ENCODE measurements at places on chromosomes 16 and 17. TPM values are rescaled to one million over a fixed set of nuclear protein-coding genes. Genes with fewer than 3 reads are reported as not detected.

The PYDC1 gene
- not detected for total RNA-seq

The KIF2B gene
- not detected for total RNA-seq

The C17orf67 gene
- total RNA-seq = 0.48 TPM

The NHLRC4 gene
- total RNA-seq = 1.9 TPM

- no peak overlapping the region for H3K4me3 ChIP-seq
- no peaks in the 10 kb centered on the region for H3K4me1 ChIP-seq
- no peak for DNase-seq
- no peaks in the 10 kb centered on the region for H3K27me3 ChIP-seq
Measured at GRCh38 chr16:48525201-48526057, 84.6 kb downstream of the N4BP1 start.

DNA sequence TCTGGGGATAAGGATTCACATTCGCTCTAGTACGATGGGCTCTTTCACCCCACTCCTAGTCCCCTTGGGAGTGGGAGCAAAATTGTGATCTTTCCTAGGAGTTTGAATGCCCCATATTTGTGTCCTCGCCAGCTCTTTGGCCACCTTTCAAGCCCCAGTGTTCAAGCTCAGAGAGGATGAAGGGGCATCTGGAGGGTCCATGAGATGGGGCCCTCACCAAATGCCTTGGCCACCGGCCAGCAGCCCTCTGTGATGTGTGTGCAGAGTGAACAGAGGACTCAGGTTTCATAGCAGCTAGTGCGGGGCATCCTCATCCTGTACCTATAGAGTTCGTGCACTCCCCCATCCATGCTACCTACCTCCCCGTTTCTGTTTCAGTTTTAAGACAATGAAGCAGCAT, 140.6 kb downstream of the RAB11FIP4 start:
- H3K4me1 ChIP-seq = no peaks in the 10 kb centered on the region
- no peaks in the 10 kb centered on the region for H3K27me3 ChIP-seq
- H3K4me3 ChIP-seq = no peak overlapping the region
- no peak overlapping the region for H3K27ac ChIP-seq
- no peak for DNase-seq

GRCh38 chr16:87822108-87822970, 47.0 kb downstream of the SLC7A5 start:
- H3K27me3 ChIP-seq = no peaks in the 10 kb centered on the region
- no peak overlapping the region for H3K27ac ChIP-seq
- no peaks in the 10 kb centered on the region for H3K36me3 ChIP-seq
- DNase-seq = no peak
- no peak overlapping the region for H3K4me3 ChIP-seq

GRCh38 chr16:89658221-89658879, 714 bp downstream of the SPATA33 start:
- peaks cover 10% of the 10 kb centered on the region for H3K4me1 ChIP-seq
- H3K27me3 ChIP-seq = no peaks in the 10 kb centered on the region
- H3K36me3 ChIP-seq = no peaks in the 10 kb centered on the region
- peak overlapping the region; percentile 83 for H3K27ac ChIP-seq

DNA sequence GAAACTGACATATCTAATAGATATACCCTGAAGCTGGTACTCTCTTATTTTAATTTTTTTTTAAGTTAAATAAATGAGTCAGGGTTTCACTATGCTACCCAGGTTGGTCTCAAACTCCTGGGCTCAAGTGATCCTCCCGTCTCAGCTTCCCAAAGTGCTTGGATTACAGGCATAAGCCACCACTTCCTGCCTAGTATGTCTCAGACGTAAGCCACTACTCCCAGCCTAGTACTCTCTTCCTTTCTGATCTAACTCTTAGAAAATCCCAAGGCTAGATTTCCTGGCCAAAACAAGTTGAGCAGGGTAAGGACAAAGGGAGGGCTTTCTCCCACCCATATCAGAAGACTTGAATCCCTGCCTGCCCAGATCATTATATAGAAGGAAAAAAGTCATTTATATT, 33.7 kb downstream of the HOXB1 start:
- H3K27ac ChIP-seq = no peak overlapping the region
- H3K36me3 ChIP-seq = no peaks in the 10 kb centered on the region
- H3K4me1 ChIP-seq = peaks cover 6% of the 10 kb centered on the region
- no peak overlapping the region for H3K4me3 ChIP-seq

DNA sequence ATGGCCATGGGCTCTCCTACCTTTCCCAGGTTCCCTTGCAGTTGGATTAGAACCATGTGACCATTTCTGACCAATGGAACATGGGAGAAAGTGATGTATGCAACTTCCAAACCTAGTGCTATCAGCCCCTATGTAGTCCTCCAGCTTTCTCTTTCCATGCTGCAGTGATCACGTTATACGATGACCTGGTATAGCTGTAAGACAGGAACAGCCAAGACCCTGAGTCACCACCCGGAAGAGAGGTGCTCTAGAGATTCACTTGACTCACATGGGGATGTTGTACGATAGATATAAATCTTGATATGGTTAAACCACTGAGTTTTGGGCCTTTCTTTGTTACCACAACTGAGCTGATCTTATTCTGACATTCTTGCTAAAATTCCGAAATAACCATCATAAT, 65.1 kb downstream of the NOG start:
- DNase-seq = no peak
- no peak overlapping the region for H3K27ac ChIP-seq
- no peak overlapping the region for H3K4me3 ChIP-seq
- no peaks in the 10 kb centered on the region for H3K27me3 ChIP-seq
- H3K36me3 ChIP-seq = no peaks in the 10 kb centered on the region

- no peaks in the 10 kb centered on the region for H3K4me1 ChIP-seq
- no peak for DNase-seq
- H3K4me3 ChIP-seq = no peak overlapping the region
- H3K27me3 ChIP-seq = no peaks in the 10 kb centered on the region
Measured at GRCh38 chr17:79051306-79051705, 23.3 kb upstream of the ENGASE start.

DNA sequence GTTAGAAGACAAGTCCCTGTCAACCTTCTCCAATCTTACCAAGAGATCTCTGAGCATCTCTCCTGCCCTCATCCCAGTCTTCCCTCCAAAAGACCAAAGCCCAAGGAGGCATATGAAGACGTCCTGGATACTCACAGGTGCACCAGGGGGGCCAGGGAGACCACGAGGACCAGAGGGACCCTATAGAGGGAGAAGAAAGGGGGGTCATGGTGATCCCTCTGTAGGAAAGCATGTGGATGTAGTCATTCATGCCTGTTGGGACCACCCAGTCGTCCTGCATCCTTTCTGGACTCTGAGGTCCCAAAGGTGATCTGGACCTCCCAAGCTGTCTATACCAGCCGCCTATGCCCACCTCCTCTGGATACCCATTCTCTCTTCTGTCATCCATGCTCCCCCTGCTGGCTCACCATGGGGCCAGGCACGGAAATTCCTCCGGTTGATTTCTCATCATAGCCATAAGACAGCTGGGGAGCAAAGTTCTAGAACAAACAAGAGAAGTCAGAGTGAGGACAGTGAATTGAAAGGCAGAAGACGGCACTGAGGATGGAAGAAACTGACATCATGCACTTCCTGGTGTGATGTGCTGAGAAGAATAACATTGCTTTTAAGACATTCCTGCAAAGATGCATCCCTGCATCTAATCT, 3.3 kb downstream of the COL1A1 start:
- H3K27me3 ChIP-seq = peaks cover 13% of the 10 kb centered on the region
- H3K4me1 ChIP-seq = no peaks in the 10 kb centered on the region
- peak; percentile 67 for DNase-seq
- no peak overlapping the region for H3K4me3 ChIP-seq

DNA sequence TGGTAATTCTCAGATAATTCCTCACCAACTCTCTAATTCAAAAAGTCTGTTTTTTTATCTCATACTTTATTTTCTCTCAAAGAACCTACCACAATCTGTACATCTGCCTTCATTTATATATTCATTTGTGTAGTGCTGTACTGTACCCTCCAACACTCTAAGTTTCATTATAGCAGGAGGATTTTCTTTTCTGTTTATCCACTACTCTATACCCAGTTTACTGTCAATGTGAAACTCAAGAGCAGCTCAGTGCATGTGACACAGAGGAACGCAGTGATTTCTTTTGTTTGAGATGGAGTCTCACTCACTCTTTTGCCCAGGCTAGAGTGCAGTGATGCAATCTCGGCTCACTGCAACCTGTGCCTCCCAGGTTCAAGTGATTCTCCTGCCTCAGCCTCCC, 117.8 kb downstream of the ADAMTS18 start:
- H3K4me3 ChIP-seq = no peak overlapping the region
- H3K27ac ChIP-seq = no peak overlapping the region
- no peaks in the 10 kb centered on the region for H3K4me1 ChIP-seq
- no peaks in the 10 kb centered on the region for H3K27me3 ChIP-seq
- DNase-seq = no peak

DNA sequence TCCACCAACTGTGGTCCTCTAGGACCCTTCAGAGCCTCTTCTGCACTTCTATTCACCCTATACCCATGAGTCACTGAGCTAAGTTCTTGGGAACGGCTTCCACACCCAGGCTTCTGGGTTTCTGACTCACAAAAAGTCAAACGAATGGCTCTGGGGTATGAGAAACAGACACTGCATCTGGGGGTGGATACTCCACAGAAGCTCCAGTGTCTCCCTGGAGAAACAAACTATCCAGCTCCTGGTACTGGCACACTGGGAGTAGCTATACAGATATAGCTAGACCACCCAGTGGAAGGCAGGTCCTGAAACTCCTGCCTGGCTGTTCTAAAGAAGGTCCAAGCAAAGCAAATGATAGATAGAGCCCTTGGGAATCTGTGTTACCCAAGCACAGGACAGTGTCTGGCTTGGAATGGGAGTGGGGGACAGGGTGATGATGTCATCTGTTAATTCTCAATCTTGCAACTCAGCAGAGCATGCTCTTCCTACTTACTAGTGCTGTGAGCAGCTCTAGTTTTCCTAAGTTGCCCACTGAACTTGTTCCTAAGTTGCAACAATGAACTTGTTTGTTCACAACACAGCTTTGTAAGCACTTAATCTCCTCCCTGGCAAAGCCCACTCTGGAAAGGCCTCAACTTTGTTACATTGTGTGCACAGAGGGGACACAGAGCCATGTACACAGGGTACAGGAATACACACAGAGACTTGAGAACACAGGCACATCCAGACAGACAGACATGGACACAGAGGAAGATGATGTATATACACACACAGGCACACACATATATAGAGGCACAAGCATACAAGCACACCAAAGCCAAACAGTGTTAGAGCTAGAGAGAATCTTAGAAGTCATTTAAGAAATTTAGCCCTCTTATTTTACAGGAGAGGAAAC, 6.7 kb downstream of the MMP28 start:
- DNase-seq = no peak
- no peaks in the 10 kb centered on the region for H3K27me3 ChIP-seq
- no peak overlapping the region for H3K4me3 ChIP-seq
- no peak overlapping the region for H3K27ac ChIP-seq

DNA sequence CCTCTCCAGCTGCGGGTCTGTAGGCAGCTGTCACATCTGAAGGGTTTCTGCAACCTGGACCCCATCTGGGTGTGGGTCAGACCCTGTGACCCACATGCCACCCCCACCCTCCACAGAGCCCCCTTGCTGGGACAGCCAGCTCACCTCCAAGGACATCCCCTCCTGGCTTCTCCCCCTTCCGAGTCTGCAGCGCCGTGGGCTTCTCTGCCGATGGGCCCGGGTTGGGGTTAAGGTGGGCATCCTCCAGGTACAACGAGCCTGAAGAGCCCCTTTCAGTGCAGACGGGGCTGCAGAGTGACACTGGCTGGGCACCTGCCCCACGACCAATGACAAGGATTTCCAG, 28.9 kb downstream of the OR1D5 start:
- no peaks in the 10 kb centered on the region for H3K36me3 ChIP-seq
- no peak overlapping the region for H3K27ac ChIP-seq
- H3K27me3 ChIP-seq = no peaks in the 10 kb centered on the region
- no peaks in the 10 kb centered on the region for H3K4me1 ChIP-seq
